Mesothelial cell of epicardium (in vitro differentiated cells): ENCODE measurements at places on chromosomes 12 and 14. TPM values are rescaled to one million over a fixed set of nuclear protein-coding genes. Genes with fewer than 3 reads are reported as not detected.

GRCh38 chr12:50661300-50662115, 102.4 kb upstream of the ATF1 start:
- no peak for DNase-seq

DNA sequence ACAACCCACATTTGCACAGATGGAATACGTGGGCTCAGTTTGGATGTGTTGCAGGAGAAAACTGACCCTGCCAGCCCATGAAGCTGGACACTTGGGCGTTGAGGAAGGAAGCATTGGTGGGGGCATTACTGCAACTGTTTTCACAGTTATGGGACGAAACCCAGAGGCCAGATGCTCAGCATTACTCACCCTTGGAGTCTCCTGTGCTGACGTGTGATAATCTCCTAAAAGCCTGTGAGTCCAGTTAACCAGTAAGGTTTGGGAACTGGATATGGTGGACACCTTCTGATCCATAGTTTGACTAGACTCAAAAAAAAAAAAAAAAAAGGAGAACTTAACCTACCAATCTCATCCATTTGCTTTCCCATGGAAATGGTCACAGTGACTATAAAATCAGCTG, 52.8 kb upstream of the EGLN3 start:
- no peak for DNase-seq

GRCh38 chr12:45599196-45599595, 130.3 kb upstream of the ARID2 start:
- no peak for DNase-seq

GRCh38 chr14:54681811-54682261, 114.9 kb downstream of the SAMD4A start:
- DNase-seq = no peak

GRCh38 chr12:2722806-2723205, 72.0 kb upstream of the FKBP4 start:
- no peak for DNase-seq

SPTB gene
- total RNA-seq = 8.1 to 9.0 TPM (median 8.9 TPM) in 3 replicates

PPFIA2 gene
- 1.0 to 1.6 TPM (median 1.1 TPM) in 3 replicates for total RNA-seq

TAS2R20 gene
- 3.8 to 5.0 TPM (median 4.8 TPM) in 3 replicates for total RNA-seq

LMO3 gene
- 0.53 to 0.69 TPM (median 0.61 TPM) in 3 replicates for total RNA-seq

C3AR1 gene
- not detected in 3 replicates for total RNA-seq

STK38L gene
- 46.7 to 48.2 TPM (median 47.0 TPM) in 3 replicates for total RNA-seq

IL31 gene
- total RNA-seq = not detected in 3 replicates
